ENCODE measurements at places on chromosomes 6 and 20.
A peak's percentile ranks its signal among the peaks of the same experiment; 100 is the strongest.

DNA sequence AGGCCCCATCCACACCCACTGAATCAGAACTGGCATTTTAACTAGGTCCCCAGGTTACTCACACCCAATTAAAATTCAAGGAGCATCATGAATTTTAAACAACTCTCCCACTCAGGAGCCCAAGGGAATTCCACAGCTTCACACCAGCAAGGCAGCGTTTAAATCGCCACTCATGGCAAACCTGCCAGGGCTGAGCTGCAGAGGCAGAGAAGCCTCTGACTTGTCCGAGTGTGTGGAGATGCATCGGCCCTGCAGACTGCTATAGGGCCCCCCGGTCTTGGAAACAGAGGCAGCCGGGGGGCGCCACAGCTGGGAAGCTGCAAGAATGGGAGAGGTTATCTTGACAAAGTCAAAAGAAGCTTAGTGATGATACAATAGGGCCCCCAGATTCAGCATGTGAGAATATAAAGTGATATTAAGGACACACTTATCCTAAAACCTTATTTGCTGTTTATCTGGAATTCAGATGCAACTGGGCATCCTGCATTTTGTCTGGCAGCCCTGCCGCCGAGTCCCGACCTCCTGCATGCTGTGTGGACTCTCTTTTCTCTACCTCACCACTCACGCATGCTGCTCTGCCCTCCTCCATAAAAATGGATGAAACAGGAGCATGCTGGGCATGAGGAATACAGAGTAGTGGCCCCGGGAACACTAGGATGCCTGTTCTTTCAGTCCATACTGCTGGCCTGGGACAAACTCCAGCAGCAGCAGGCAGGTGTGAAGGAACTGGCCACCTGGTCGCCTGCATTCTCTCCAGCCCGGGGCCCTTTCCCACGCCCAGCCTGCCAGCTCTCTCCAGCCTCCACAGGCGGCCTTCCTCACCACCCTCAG, 126.1 kb downstream of the PXDC1 start:
- DNase-seq, result no peak

DNA sequence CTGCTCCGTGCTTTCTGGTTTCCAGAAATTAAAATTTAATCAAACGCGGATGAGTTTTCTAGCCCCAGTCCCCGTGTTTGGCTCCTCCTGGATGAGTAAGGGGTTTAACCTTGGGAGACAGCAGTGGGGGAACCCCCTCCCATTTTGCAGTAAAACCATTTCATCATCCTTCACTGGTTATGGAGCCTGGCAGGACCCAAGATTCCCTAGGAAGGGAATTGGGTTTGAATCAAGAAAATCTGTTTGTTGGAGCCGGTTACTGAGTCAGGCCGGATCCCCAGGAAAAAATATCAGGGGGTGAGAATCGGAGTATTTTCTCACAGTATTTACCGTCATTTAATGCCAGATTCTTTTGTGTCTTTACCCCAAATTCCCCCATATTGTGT, 754 bp downstream of the YWHAB start:
- peak; percentile 30 for DNase-seq

GRCh38 chr6:130794738-130795137, 32.5 kb upstream of the SMLR1 start:
- DNase-seq, result no peak

- DNase-seq, result no peak
Measured at GRCh38 chr6:5809450-5809849, 197.3 kb downstream of the NRN1 start.

- no peak for DNase-seq
Measured at GRCh38 chr6:34523441-34524206, 32.5 kb downstream of the SPDEF start.

GRCh38 chr6:14060971-14061370, 56.6 kb upstream of the CD83 start:
- no peak for DNase-seq

DNA sequence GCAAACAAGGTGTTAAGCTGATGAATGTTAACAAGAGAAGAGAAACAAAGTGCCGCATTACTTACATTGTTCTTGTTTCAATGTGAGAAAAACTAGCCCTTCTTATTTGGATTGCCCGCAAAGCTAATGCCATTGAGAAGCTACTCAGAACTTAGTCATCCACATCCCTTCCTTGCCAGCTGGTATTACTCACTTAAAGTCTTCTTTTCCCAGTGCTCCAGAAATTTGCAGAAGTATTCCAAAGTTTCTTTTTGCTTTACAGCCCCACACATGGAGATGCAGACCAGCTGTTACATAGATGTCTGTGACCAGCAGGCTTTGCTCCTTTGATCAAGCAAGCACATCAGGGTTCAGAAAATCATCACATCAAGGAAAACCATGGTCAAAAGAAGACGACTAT, 529.0 kb downstream of the TBC1D32 start:
- no peak for DNase-seq

- DNase-seq, result no peak
Measured at GRCh38 chr20:50213531-50214106, 23.0 kb downstream of the CEBPB start.

GRCh38 chr6:108133594-108134179, 32.1 kb upstream of the NR2E1 start:
- DNase-seq, result peak; percentile 80

- no peak for DNase-seq
Measured at GRCh38 chr6:151351731-151352130, 39.6 kb downstream of the ZBTB2 start.

GRCh38 chr6:14858808-14859207, 387.1 kb upstream of the JARID2 start:
- no peak for DNase-seq

DNA sequence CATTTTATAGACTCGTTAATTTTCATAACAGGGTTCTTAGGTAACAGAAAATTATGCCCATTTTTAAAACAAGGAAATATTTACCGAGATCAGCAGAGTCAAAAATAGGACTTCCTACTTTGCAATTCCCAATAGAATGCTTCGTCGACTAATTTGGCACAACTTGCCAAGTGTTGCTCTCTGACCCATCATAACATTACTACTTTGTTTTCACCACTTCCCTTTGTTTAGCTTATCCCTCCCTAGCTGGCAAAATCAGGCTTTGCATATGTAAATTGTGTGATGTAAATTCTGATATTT, 914 bp upstream of the RANBP9 start:
- peak; percentile 82 for DNase-seq

GRCh38 chr6:120378582-120379220, 955.6 kb downstream of the TBC1D32 start:
- peak; percentile 6 for DNase-seq

GRCh38 chr6:68640491-68640835, 5.4 kb downstream of the ADGRB3 start:
- no peak for DNase-seq

DNA sequence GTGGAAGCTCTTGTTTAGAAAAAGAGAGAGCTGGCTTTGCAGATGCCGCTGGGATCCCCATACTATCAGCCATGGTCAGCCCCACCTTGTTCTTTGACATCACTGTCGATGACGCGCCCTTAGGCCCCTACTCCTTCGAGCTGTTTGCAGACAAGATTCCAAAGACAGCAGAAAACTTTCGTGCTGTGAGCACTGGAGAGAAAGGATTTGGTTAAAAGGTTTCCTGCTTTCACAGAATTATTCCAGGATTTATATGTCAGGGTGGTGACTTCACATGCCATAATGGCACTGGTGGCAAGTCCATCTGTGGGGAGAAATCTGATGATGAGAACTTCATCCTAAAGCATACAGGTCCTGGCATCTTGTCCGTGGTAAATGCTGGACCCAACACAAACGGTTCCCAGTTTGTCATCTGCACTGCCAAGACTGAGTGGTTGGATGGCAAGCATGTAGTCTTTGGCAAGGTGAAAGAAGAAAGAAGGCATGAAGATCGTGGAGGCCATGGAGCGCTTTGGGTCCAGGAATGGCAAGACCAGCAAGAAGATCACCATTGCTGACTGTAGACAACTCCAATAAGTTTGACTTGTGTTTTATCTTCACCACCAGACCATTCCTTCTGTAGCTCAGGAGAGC, 2.4 kb upstream of the BLCAP start:
- DNase-seq, result no peak

DNA sequence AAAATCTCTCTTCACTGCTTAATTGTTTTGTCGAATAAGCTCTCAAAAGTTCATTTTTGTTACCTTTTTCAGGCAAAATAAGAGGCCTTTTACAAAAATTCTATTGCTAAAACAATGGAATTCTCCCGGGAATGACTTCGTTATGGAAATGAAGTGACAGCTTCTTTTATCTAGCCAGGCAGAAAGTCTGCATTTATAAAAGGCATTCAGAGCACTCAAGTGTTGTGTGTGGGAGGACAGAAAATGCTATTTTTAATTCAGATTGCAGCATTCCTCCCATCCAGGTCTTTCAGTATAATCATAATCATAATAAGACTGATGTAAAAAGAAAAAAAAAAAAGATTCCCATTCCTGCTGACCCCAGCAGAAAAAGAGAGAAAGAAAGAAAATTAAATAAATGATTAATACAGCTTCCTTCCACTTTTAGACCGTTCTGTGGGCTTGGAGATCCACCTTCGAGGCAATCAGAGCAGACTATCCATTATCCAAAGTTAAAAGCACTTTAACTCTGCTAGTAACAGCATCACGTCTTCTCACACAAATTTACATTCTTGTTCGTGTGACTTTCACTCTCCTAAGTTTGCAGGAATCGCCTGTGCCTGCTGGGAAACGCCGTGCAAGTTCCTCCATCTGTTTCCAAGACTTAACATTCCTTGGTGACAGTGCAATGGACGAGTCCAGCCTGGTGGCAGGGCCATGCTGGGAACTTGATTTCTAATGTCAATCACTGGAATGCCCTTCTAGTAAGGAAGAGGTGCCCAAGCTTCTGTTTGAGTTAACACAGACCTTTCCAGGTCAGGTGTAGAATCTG, 258.8 kb downstream of the GMPR start:
- no peak for DNase-seq

DNA sequence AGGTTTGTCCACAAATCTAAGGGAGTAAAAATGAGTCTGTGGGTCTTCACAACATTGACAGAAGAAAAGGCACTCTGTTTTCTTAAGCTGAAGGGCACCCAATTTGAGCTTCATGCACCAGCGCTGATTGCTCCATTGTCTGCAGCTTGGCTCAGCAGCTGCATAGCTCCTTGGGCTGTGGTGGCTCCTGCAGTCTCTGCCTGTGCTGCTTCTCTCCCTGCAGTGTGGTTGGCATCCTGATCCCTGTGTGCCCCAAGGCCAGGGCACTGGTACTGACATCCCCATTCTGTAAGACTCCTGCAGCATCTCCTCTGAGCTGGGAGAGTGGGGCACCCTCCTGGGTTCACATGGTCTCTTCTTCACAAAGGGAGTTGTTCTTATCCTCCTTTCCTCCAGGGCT, 83.2 kb upstream of the B3GAT2 start:
- no peak for DNase-seq

- no peak for DNase-seq
Measured at GRCh38 chr6:125747589-125748405, 1.6 kb upstream of the HEY2 start.

DNA sequence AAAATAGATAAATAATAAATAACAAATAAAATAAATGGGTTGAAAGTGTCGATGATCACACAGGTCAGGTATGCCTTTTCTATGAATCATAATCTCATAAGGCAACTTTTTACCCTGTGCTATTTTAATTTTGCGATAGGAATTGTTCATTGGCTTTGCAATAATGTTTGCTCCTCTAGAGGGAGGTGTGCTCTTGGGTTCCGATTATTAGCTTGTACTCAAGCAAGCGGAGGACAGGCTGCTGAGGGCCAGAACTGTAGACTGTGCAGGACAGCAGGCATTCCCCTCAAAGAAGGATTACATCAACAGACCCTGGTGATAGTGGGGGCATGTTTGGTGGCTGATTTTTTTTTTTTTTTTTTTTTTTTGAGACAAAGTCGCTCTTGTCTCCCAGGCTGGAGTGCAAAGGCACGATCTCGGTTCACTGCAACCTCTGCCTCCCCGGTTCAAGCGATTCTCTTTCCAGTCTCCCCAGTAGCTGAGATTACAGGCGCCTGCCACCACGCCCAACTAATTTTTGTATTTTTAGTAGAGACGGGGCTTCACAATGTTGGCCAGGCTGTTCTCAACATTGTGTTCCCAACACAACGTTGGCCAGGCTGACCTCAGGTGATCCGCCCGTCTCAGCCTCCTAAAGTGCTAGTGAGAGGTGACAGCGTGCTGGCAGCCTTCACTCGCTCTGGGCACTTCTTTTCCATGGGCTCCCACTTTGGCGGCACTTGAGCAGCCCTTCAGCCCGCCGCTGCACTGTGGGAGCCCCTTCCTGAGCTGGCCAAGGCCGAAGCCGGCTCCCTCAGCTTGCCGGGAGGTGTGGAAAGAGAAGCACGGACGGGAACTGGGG, 35.6 kb downstream of the RIOK1 start:
- DNase-seq, result peak; percentile 6

- no peak for DNase-seq
Measured at GRCh38 chr20:51431321-51431720, 111.2 kb downstream of the NFATC2 start.

- peak; percentile 49 for DNase-seq
Measured at GRCh38 chr20:38165966-38166702, 1.1 kb upstream of the TGM2 start.

DNA sequence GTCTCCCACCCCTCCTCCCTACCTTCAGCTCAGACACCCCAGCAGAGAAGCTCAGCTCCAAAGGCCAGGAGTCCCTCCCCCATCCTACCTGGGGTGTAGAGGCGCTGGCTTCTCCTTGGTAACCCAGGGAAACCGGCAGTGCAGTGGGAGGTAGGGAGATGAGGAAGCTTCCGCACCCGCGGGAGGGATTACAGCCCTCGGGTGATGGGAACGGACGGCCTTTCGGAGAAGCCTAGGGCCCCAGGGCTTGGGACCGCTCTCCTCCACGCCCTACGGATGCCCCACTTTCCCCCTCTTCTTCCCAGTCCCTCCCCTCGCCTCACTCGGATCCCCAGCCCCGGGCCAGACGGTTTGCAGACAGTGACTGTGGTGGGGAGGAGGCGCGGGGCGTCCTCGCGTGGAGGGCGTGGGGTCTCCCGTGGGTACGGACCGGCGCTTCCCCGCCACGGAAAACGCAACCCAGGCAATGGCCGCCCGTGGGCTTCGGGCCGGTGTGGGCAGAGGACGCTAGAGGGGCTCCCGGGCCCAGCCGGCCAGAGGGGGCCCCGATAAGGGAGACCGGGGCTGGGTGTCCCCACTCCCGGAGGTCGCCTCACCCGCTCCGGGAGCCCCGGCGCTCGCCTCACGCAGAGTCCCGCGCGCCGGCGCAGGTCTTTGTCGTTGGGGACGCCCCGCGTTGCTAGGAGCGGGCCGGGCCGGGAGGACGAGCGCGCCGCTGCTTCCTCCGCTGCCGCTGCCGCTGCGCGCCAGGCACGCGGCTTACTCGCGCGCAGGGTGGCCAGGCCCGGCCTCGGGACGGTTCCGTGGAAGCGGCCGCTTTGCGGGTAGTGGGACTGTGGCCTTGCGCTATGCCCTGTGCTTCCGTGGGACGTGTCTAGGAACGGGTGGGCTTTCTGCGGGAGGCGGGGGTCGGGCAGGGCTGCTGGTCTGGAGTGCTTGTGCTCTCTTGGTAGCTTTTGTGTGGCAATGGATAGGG, 15.8 kb downstream of the AARS2 start:
- DNase-seq, result peak; percentile 21

GRCh38 chr6:100220543-100220942, 226.5 kb upstream of the MCHR2 start:
- no peak for DNase-seq
